Stromal cell of bone marrow (primary cell): ENCODE measurements at places on chromosomes 2 and 18.

GRCh38 chr2:231601356-231602229, 8.9 kb downstream of the TEX44 start:
- DNase-seq: peak; percentile 61

- DNase-seq: no peak
Measured at GRCh38 chr2:94960751-94961150, 64.8 kb upstream of the MAL start.

GRCh38 chr2:144990661-144991060, 470.7 kb upstream of the ZEB2 start:
- no peak for DNase-seq

DNA sequence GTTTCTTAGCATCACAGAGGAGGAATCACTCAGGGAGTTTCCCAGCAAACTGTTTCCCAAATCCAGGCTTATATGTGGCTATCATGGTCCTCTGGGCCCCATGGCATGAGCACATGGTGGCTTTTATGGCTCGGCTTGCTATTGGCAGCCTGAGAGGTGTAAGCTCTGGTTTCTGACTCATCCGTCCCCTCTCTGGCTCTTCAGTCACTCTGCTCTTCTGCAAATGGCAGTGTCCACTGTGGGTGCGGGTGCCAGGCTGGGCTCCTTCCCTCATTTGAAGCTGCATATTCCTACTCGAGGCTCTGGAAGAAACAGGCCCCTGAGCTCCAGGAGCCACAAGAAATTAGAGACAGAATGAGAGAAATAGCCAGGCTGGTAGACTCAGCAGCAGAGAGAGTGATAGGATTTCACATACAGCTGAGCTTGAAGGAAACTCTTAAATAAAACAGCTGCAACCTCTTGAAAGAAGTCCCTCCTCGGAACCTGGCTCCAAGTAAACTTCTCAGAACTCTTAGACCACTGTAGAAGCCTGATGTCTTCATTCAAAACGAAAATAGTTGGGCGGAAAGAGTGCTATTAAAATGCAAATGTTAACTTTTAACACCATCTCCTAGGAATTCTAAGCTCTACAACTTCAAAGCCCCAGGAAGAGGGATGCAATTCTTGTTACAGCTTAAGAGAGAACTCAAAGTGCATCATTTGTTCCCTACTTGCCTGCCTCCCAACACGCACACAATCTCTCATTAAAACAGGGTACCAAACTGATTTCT, 212.6 kb upstream of the SP5 start:
- no peak for DNase-seq

GRCh38 chr2:102264952-102265351, 46.4 kb upstream of the IL1RL1 start:
- DNase-seq: no peak

- peak; percentile 39 for DNase-seq
Measured at GRCh38 chr2:160956243-160956802, 203.9 kb upstream of the TANK start.

DNA sequence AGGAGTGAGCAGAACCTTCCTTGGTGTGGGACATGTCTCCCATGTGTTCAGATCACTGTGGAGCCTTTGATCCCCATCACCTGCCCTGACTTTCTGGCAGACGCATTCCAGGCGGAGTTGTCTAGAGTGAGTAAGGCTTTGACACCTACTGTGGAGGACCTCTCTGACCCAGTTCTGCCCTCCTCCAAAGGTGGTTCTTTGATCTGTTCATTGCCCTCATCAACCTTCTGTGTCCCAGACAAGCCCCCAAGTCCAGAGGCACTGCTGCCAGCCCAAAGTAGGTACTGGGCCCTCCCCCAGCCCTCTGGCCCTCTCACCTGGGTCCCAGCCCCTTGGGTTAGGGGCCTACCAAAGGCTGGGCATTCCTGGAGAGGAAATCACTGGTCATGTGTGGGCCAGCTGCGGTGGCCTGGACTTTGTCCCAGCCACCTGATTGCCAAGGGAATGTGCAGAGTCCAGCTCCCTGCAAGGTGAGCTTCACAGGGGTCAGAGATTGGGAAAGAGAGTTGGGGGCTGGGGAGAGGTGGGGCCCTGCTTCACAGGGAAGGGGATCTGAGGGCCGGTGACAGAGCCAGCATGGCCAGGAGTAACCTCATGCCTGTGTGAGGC, 12.1 kb upstream of the FAHD2A start:
- no peak for DNase-seq

DNA sequence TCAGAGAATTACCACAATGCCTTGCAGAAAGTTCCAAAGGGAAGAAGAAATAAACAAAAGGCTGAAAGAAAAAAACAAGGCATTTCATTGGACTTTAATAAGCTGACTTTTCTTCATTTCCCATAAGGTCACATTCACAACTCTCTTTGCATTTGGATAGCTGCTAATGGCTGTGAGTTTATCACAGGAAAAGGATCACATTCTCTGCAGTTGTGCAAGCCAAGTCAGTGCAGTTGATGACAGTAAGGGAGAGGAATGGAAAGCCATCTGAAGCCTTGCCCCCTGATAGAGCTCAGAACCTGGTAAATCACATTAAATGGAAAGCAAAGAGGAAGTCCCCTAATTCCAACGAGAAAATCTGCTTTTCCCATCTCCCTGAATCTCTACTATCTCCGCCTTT, 950.6 kb downstream of the CNTNAP5 start:
- no peak for DNase-seq

DNA sequence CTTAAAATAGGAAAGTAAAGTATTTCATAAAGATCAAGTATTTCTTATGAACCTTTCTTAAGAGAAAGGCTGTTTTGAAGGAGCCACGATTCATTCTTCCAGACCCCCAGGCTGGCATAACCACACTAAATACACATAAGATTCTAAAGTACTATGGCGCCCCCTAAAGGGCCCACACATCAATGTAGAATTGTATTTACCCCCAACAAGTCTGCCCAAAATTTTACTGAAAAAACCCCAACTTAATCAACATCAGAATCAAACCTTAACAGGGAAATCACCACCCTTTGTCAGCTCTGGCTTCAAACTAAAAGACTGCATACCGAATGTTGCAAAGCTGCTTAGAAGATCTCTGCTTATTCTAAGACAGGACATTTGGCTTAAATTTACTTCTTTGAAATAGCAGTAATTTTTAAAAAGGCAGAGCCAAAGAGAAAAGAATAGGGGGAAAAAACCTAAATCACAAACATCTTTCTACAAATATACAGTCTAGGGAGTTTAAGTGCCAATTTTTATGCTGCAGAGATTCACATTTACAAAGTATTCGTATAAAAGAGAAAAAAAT, 20.4 kb upstream of the BCL2 start:
- no peak for DNase-seq

GRCh38 chr2:8648441-8649213, 33.2 kb upstream of the ID2 start:
- no peak for DNase-seq

GRCh38 chr2:142868229-142868762, 9.2 kb upstream of the KYNU start:
- DNase-seq: peak; percentile 57

- DNase-seq: no peak
Measured at GRCh38 chr18:49494660-49495059, 7.6 kb upstream of the C18orf32 start.

DNA sequence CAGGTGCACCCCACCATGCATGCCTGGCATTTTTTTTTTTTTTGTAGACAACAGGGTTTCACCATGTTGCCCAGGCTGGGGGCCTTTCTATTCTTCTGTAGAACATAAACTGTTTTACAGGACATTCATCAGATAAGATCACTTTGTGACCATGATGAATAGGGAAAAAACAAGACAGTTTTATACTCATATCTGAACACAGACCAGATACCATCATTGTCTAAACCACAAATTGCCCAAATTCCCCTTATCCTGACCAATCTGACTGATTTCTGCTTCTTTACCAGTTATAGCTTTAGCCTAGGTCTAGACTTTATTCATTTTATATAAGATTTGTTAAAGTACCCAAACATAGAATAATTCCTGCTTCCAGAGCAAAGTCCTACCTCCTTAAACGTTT, 1699.3 kb upstream of the TMEFF2 start:
- DNase-seq: no peak

- no peak for DNase-seq
Measured at GRCh38 chr2:59206361-59206760, 965.2 kb upstream of the FANCL start.

DNA sequence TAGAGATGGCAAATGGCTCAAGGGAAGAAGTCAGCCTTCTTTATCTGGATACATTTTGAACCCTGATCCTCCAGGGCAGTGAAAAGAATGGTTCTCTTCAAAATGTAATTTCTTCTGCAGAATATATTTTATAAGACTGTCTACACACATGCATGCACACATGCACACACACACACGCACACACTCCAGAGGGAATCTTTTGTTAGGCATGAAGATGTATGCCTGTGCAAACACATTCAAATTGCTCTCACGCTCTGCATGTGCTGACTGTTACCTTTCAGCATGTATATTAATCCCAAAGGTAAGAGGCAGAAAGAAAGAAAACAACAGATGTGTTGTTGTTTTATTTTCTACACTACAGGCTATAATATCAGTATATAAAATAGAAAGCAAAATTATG, 43.2 kb downstream of the SLC5A7 start:
- DNase-seq: no peak

DNA sequence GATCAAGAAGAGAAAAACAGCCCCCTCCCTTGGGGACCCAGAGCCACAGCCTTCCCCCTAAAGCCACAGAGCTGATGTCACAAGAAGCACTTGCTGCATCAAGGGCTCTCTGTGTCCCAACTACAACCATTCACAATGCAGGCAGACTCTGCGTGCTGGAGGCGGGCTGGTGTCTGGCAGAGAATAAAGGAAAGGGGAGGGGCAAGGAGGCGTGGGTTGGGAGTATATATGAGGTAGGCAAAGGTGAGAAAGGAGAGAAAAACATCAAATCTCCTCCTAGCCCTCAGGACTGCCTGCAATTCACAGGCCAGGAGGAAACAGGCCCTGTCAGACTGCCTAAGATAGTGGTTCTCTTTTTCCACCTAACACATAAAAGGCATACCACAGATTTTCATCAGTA, 48.8 kb upstream of the IHH start:
- DNase-seq: no peak

- no peak for DNase-seq
Measured at GRCh38 chr2:179511105-179511789, 246.6 kb upstream of the SESTD1 start.

- no peak for DNase-seq
Measured at GRCh38 chr2:70939001-70939838, 3.5 kb downstream of the ATP6V1B1 start.

- no peak for DNase-seq
Measured at GRCh38 chr2:16417726-16418125, 247.9 kb downstream of the CYRIA start.

- no peak for DNase-seq
Measured at GRCh38 chr2:73536133-73536840, 105.9 kb downstream of the NAT8 start.

- DNase-seq: no peak
Measured at GRCh38 chr18:31439807-31440325, 7.7 kb upstream of the DSG3 start.

- DNase-seq: no peak
Measured at GRCh38 chr2:101030866-101031554, 28.9 kb downstream of the RPL31 start.

GRCh38 chr2:96493072-96493471, 12.1 kb downstream of the NEURL3 start:
- DNase-seq: no peak

DNA sequence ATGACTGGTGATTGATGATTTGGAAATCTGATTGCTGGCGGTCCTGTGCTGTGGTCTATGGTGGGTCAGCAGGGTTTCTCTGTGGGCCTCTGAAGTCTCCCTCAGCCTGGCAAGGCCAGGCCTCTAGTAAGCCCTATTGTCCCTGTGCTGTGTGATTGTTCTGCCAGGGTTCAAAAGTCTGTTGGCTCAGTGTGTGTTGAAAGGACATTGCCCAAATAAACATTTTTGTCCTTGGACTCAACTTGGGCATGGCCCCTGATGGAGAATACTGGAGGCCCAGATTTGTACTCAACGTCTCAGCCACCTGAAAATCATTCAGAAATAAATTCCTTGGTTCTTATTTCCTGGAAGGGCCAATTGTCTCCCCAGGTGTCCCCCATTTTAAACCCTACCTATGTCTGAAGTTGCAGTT, 74.4 kb downstream of the MAP4K4 start:
- no peak for DNase-seq

DNA sequence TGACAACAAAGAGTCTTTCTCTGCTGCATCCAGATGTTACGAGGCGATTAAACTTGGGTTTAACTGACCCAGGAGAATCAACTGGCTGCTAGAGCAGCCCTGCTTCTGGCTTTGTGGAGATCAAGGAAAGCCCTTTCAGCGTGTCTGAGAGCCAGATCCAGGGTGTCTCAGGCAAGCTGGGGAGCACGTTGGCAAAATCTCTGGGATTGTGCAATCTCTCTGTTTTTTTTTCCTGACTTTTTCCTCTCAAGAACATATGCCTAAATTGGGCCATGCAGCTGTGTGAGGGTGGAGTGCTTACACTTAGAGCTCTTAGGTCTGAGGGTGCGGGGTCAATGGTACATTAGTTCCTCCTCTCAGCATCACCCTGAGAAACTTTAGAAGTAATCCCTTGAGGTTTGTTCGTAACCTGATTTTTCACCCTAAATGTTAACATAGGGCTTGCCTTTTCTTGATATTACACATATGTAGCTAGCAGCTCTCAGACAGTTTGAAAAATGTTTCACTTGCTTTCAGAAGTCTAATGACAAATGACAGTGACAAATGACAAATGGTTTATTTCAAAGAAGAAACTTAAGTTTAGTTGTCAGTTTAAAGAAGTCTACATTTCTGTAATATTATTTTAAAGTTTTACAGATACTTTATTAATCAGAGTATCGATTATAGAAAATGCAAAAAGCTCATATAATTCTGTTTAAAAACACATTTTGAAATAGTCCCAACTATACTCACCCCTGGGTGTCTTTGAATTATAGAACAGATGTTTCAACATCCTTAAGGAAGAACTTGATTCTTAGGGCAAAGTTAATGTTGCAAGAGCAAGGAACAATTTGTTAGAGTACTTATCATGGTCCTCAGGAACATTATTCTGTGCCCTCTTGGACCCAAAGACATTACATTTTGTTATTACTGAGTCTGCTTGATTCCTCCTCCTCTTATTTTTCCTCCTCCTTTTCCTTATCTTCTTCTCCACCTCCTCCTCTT, 38.4 kb upstream of the ZSWIM2 start:
- DNase-seq: peak; percentile 67

DNA sequence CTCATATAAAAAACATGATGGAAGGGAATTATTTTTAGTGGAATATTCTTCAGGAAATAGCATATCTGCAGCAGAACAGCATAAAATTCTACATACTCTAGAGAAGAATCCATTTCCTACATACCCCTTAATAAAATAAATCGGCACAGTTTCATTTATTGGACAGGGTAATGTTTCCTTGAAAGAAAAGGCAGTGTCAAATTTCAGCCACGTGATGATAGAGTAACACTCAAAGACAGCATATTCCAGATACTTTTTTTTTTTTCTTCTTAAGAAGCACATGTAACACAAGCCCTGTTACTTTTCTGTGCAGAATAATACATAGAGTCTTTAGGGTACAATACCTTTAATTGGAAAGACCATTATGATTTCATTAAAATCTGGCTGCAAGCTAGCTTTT, 204.4 kb downstream of the SRBD1 start:
- no peak for DNase-seq

- peak; percentile 95 for DNase-seq
Measured at GRCh38 chr2:223041527-223042109, 10.4 kb upstream of the KCNE4 start.

GRCh38 chr2:224104668-224105386, 65.7 kb upstream of the SERPINE2 start:
- DNase-seq: no peak
